ENCODE measurements at places on chromosomes 1 and 21. TPM values are rescaled to one million over a fixed set of nuclear protein-coding genes. Genes with fewer than 3 reads are reported as not detected.
A peak's percentile ranks its signal among the peaks of the same experiment; 100 is the strongest.

DNA sequence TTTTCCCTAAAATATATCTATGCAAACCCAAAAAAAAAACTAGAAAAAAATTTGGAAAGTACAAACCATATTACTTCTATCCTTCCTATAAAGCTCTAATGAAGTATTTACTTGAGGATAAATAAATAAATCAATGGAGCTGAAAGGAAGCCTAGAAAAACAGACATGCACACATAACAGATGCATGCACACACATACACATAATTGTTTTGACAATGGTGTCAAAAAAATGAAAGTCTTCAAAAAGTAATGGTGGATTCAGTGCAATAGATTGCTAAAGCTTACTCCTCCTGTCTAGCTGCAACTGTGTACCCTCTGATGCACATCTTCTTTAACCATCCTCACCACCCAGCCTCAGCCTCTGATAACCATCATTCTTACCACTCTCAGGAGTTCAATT is 521.9 kb upstream of the RGS18 start:
- no peaks in the 10 kb centered on the region for H3K36me3 ChIP-seq
- H3K27ac ChIP-seq = no peak overlapping the region
- H3K4me1 ChIP-seq = no peaks in the 10 kb centered on the region
- DNase-seq = no peak
- H3K27me3 ChIP-seq = no peaks in the 10 kb centered on the region
- no peak overlapping the region for H3K4me3 ChIP-seq

The OVAAL gene
- not detected for total RNA-seq

- DNase-seq = no peak
- H3K4me3 ChIP-seq = no peak overlapping the region
- H3K27ac ChIP-seq = no peak overlapping the region
- peaks cover 5% of the 10 kb centered on the region for H3K27me3 ChIP-seq
Observed at GRCh38 chr1:222034790-222035189, 292.9 kb upstream of the DUSP10 start.

The CFAP57 gene
- 0.14 TPM for total RNA-seq

The CHIT1 gene
- total RNA-seq = 1.3 TPM

DNA sequence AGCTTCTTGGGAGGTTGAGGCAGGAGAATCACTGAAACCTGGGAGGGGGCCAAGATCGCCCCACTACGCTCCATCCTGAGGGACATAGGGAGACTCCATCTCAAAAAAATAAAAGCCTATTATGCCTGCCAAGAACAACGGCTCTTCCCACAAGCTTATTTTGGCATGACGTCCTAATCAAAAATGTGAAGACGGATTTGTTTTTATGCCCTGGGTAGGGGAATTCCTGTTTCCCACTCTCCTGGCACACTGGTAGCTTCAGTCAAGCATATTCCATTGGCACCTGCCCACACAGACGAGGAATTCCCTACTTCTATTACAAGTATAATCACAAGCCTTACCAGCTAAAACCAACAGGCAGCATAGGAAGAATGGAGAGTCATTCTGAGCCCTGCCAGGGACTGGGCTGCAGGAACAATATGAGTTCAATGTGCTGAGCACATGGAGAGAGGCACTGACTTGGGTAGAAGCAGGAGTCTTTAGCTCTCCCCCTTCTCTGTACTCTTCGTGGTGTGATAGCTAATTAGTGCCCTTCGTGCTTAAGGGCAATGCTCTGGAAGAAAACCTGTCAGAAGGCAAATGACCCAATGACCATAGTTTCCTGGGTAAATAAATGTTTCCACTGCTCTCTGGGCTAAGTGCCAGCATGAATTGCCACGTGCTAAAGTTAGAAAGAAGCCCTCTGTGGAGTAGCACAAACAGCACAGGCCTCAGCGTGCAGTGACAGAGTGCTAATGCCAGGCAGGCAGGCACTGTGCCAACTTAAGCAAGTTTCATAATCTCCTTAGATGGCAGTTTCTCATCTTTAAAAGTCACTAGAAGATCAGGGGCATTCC is 16.8 kb downstream of the TNFSF4 start:
- H3K27me3 ChIP-seq = no peaks in the 10 kb centered on the region
- peaks cover 6% of the 10 kb centered on the region for H3K4me1 ChIP-seq
- no peak overlapping the region for H3K27ac ChIP-seq
- peak; percentile 11 for DNase-seq
- no peaks in the 10 kb centered on the region for H3K36me3 ChIP-seq

- H3K27ac ChIP-seq = no peak overlapping the region
- no peaks in the 10 kb centered on the region for H3K4me1 ChIP-seq
- no peaks in the 10 kb centered on the region for H3K36me3 ChIP-seq
- no peak for DNase-seq
- no peaks in the 10 kb centered on the region for H3K27me3 ChIP-seq
- no peak overlapping the region for H3K4me3 ChIP-seq
Observed at GRCh38 chr1:217888328-217888727, 257.2 kb downstream of the SPATA17 start.

The PLA2G4A gene
- 0.26 TPM for total RNA-seq

- H3K27me3 ChIP-seq = peaks cover 3% of the 10 kb centered on the region
- no peak overlapping the region for H3K4me3 ChIP-seq
- DNase-seq = no peak
- no peak overlapping the region for H3K27ac ChIP-seq
- peaks cover 2% of the 10 kb centered on the region for H3K4me1 ChIP-seq
Observed at GRCh38 chr1:4178501-4179113, 278.5 kb upstream of the C1orf174 start.

GRCh38 chr21:35020436-35020835 is 28.7 kb downstream of the RUNX1 start:
- peaks cover 3% of the 10 kb centered on the region for H3K36me3 ChIP-seq
- peaks cover 89% of the 10 kb centered on the region for H3K4me1 ChIP-seq
- no peaks in the 10 kb centered on the region for H3K27me3 ChIP-seq
- peak overlapping the region; percentile 80 for H3K27ac ChIP-seq
- peak; percentile 69 for DNase-seq
- no peak overlapping the region for H3K4me3 ChIP-seq

GRCh38 chr1:1067284-1067859 is 6.7 kb downstream of the RNF223 start:
- peaks cover 4% of the 10 kb centered on the region for H3K36me3 ChIP-seq
- H3K4me1 ChIP-seq = peaks cover 30% of the 10 kb centered on the region
- H3K27ac ChIP-seq = no peak overlapping the region
- H3K27me3 ChIP-seq = peaks cover 3% of the 10 kb centered on the region
- H3K4me3 ChIP-seq = peak overlapping the region; percentile 45

The GBP3 gene
- total RNA-seq = 1.4 TPM

The VTCN1 gene
- not detected for total RNA-seq

The PCP4 gene
- not detected for total RNA-seq

The TFF3 gene
- total RNA-seq = not detected

The FCMR gene
- total RNA-seq = 49.6 TPM

DNA sequence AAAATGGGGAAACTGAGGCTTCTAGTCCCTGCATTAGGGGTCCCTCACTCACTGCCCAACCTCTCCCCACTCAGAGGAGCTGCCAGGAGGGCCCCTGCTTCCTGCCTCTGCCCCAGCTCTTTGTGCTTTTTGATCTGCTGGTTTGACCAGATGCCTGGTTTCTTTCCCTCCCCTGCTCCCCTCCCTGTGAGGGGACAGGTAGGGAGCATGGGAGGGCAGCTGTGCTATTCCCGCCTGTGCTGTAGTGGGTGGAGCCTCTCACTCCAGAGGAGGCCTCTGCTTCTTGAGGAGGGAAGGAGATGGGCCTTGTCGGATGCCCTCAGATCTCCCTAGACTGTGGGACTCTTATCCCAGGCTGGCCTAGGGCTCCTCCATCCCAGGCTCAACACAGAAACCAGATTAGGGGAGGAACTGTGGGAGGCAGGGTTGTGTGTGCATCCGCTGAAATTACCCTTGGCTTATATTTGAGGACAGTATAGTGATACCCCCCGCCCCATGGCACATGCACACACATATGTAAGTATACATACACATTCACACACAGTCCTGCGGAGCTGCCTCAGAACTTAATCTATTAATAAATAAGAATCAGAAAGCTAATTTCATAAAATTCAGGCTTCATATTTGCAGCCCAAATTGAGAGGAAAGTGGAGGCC is 4.6 kb downstream of the BOLA1 start:
- peaks cover 17% of the 10 kb centered on the region for H3K4me1 ChIP-seq
- no peaks in the 10 kb centered on the region for H3K27me3 ChIP-seq
- no peak overlapping the region for H3K4me3 ChIP-seq
- no peak overlapping the region for H3K27ac ChIP-seq
- peaks cover 27% of the 10 kb centered on the region for H3K36me3 ChIP-seq

DNA sequence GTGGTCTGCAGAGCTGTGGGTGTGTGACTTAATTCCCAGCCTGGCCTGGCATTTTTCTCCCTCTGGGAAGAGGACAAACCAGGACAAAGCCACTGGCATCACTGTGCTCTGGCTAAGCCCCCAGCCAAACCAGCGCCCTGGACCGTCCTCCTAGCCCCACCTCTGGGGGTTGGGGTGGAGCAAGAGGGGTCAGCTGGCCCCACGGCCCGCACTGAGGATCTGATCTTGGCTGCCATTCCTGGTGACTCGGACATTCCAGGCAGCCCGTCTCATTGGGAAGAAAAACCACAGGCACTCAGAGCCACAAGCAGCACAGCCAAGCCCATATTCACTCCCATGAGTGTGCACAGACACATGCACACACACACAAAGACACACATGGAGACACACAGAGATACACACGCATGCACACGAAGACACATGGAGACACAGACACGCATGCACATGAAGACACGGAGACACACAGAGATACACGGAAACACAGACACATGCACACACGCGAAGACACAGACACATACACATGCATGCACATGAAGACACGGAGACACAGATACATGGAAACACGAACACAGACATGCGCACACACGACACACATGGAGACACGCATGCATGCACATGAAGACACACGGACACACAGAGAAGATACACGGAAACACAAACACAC is 2.3 kb upstream of the MXRA8 start:
- DNase-seq = no peak
- no peaks in the 10 kb centered on the region for H3K36me3 ChIP-seq
- H3K4me3 ChIP-seq = no peak overlapping the region
- peaks cover 14% of the 10 kb centered on the region for H3K4me1 ChIP-seq

DNA sequence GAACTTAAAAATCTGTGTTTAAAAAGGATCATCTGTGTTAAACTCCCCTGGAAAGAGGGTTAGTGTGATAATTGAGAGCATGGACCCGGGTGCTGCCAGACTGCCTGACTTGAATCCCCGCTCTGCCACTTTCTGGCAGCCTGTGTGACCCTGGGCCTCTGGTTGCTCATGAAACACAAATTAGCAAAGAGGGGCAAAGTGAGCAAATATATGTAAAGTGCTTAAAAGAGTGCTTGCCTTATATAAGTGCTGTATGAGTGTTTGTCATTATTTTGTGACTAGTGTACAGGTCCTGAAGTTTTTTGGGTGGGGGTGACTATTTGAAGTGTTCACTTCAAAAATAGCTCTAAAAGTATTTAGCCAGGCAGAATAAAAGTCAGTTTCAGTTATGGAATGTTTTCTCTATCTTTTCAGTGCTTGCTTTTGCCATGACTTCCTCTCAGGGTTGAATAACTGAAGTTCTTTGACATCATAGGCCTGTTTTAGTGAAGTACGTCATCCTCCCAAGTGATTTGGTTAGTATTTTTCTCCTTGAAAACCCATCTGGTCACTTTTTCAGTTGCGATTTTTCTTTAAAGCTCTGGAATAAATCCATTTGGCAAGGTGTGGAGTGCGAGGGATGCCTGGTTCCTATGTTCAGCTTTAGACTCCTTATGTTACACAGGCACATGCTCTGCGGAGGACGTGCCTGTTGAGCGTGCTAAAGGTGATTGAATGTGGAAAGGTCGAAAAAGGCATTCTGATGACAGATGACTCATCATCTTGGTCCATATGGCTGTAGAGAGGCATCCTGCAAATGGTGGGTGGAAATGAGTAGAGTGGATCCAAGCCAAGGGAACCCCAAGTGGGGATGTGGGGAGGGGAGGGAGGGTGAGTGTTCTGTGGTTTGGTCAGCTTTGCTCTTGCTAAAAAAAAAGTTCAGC is 47.8 kb downstream of the AK4 start:
- no peak for DNase-seq
- H3K27ac ChIP-seq = no peak overlapping the region
- no peak overlapping the region for H3K4me3 ChIP-seq
- peaks cover 1% of the 10 kb centered on the region for H3K36me3 ChIP-seq

The WLS gene
- total RNA-seq = not detected

The PROK1 gene
- total RNA-seq = not detected

DNA sequence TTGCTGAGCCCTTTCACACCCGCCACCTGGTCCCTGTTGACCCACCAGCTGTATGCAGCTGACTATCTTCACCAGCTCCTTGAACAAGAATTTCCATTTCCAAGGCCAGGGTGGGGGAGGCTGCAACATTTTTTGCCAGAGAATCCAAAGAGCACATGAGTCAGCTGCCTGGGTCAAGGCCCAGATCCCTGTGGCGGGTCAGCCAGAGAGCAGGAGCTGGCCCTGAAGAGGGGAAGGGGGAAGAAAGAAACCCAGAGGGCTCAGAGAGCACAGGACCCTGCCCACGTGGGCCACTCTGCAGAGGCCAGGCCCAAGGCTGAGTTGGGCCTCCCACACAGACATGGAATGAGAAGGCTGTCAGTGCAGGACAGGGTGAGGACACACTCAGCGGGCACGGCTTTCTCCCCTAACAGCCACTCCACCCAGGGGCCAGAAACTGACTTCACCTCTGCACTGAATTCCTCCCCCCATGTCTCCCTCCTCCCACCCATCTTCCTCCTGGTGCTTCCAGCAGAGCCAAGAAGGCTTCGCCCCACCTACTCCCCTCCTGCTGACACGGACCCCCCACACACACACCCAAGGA is 28.9 kb downstream of the S100A6 start:
- H3K27me3 ChIP-seq = no peaks in the 10 kb centered on the region
- H3K27ac ChIP-seq = no peak overlapping the region
- no peak for DNase-seq

- no peaks in the 10 kb centered on the region for H3K4me1 ChIP-seq
- H3K27me3 ChIP-seq = no peaks in the 10 kb centered on the region
- H3K36me3 ChIP-seq = no peaks in the 10 kb centered on the region
- H3K27ac ChIP-seq = no peak overlapping the region
- H3K4me3 ChIP-seq = no peak overlapping the region
Observed at GRCh38 chr1:93324486-93325464, 20.9 kb upstream of the DR1 start.

DNA sequence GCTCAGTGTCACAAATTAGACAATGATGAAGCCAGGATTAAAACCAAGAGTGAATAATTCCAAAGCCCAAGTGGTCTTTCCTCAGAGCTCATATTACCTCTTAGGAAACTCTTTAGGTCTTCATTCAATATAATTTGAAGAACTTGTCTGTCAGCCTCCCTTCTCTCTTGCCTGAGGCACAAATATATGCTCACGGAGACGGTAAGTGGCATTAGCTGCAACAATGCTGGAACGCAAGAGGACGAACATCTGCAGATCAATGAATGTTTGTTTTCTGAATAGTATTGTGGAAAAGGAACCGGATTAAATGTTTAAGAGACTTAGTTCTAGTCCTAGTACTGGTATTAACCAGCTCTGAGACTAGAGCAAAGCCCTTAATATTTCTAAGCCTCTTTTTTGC is 39.7 kb upstream of the LYST start:
- H3K4me1 ChIP-seq = peaks cover 26% of the 10 kb centered on the region
- no peaks in the 10 kb centered on the region for H3K36me3 ChIP-seq
- H3K4me3 ChIP-seq = no peak overlapping the region
- DNase-seq = no peak
